ENCODE measurements at places on chromosomes 1 and 21.

DNA sequence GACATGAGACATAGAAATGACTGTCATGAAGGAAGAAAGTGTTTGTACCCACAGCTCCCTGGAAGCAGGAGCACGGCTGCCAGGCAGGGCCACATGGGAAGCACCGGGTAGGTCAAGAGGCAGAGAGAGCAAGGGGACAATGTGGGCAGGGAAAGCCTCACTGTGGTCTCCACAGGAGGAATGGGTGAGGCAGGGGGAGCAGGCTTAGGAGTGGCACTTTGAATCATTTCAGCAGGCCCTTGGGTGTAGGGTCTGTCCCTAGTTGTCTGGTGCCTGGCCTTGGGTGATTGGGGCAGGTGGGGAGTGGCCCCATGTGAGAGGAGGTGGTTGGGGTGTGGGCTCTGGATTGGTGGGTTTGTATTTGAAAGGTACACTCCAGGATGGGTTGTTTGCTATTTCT lies 83.9 kb downstream of the PCBP3 start:
- no peak for DNase-seq

DNA sequence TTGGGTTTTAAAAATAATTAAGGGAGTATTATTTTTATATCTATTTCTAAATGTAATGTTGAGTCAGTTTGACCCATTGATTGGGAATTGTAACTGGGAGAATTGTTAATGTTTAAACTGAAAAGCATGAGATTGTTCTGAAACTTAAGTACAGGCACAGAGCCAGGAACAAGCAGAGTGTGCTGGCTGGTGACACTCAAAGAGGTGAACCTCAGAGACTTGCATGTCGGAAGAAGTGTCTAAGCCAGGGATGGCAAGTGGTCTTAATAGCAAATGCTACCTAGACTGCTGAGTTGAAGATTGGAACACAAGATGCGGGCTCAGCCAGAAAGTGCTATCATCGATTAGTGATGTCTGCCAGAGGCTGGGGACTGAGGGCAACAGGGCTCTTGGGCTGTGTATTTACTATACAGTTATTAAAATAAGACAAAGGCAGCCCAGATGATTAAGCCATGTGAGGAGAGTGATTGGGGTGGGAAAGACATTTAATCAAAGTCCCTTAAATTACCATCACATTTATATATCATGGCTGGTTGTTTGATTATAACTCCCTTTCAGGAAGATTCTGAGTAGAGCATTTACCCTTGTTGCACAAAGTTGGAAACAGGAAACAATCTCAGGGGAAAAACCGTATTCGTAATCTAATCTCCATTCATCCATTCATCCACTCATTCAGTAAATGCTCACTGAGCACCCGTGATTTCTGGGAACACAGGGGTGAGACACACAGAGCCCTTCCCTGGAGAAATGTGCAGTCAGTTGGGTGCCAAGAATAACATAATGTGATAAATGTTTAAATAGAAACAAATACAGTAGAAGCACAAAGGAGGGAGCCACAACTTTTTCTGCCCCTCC lies 42.8 kb downstream of the C8A start:
- DNase-seq: no peak

GRCh38 chr1:41381692-41382479 lies 20.7 kb downstream of the FOXO6 start:
- no peak for DNase-seq

GRCh38 chr1:45340816-45341466 lies 701 bp upstream of the MUTYH start:
- no peak for DNase-seq

DNA sequence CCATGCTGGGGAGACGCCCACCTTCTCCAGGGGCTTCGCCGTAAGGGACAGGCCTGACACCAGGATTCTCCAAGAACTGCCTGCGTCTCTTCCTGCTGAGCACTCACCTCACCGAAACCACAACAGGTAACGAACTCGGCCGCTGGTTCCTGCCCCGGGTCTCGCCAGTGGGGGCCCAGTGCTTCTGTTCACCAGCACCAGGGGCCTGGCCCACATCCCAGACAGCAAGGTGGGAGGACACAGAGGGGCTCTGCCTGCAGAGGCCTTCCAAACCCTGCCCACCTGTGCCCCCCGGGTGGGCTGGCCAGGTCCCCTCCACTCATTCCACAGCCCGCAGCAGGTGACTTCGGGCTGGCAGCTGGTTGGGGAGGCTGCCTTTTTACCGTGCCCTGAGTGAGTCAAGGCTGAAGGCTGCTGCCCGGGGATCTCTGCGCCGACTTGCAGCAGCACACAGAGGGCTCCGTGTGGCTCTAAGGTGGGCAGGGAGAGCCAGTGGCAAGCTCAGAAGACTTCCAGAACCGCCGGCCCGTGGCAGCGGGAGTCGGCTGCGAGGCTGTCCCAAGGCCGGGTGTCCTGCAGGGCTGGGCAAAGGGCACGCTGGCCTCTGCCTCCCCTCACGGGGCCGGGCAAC lies 14.7 kb upstream of the COL18A1 start:
- DNase-seq: no peak

DNA sequence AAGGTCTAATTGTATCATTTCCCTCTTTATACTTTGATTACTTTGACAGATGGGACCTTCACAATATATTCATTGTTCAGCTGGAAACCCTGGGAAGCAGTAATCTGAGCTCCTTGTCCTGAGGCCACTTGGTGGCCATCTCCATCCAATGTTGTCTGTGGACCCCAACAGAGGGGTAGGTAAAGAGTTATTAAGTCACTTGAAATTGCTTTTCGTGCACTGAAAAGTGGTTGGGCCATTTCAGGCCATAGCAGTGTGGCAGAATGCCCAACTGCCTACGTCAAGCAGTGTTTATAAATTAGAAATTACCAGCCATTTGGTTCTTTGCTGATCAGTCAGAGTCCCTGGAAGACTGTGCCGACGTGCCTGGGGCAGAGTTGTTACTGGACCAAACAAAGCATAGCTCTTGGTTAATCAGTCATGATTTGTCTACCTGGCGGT lies 308.3 kb upstream of the USP25 start:
- DNase-seq: no peak

GRCh38 chr1:170225781-170226530 lies 80.2 kb downstream of the NTMT2 start:
- DNase-seq: no peak

GRCh38 chr1:19969898-19970660 lies 9.3 kb downstream of the PLA2G2A start:
- DNase-seq: no peak

DNA sequence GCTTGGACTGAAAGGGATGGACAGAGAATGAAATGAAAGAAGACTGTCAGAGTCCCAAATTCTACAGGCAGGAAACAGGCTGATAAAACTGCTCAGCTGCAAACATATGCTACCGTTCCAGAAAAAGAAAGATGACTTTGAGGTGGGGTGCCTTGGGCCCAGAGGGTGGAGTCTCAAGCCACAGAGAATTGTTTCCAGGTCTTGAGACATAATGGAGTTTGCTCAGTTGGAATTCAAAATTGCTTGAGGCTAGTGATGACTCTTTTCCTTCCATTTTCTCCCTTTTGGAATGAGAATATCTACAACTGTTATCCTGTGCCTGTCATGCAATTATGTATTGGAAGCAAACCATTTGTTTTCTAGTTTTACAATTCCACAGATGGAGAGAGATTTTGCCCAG lies 23.6 kb upstream of the PSEN2 start:
- no peak for DNase-seq

DNA sequence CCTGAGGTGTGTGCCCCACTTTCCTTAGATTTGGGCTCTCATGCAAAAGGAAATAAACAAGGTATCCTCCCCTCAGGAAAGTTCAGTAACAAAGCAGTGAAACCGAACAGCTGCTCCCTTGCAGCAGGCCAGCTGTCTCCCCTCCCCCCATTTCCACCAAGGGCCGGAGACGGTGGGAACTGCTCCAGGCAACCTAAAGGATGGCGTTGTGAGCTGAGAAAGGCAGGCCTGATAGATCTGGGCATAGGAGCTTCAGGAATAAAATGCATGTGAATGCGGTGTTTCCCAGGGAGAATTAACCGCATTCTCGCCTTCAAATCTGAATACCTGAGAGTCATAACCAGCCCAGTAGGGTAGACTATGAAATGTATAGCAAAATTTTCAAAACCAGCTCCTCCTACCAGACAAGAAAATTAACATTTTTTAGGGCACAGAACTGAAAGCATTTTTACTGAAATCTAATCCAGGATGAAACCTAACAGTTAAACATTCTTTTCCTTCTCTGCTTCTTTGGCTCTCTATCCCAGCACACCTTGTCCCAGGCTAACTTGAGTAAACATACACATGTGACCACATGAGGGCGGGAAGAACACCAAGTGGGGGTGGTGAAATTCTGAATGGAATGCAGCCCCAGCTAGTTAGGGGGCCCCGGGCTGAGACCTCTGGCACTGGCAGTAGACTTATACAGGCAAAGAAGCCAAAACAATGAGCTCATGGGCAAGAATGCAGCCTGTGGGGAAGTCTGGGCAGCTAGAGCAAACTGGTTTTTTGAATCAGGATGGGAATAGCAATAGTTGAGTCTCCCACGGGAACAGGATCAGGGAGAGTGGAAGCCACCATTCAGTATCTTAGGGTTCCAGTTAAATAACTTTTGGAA lies 11.5 kb downstream of the MCL1 start:
- DNase-seq: peak; percentile 54

- DNase-seq: peak; percentile 30
Observed at GRCh38 chr1:4699376-4700301, 45.2 kb downstream of the AJAP1 start.

GRCh38 chr1:111848852-111849545 lies 93.3 kb downstream of the DDX20 start:
- no peak for DNase-seq

DNA sequence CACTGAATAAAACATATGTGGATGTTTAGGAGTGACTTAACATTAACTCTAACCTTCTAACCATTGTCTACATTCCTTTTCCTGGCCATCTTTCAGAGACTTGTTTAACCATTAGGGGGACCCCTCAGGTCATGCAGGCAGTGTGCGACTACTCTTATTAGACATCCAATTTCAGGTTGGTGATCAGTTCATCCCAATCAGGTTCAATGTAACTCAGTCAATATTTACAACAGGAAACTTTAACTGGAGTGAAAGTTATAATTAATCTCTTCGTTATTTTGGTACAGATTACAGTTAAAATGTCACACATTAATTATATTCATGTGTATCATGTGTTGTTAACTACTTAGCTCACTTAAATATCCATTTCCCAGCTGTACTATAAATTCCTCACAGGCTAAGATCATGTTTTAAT lies 68.8 kb upstream of the RGS1 start:
- DNase-seq: no peak

DNA sequence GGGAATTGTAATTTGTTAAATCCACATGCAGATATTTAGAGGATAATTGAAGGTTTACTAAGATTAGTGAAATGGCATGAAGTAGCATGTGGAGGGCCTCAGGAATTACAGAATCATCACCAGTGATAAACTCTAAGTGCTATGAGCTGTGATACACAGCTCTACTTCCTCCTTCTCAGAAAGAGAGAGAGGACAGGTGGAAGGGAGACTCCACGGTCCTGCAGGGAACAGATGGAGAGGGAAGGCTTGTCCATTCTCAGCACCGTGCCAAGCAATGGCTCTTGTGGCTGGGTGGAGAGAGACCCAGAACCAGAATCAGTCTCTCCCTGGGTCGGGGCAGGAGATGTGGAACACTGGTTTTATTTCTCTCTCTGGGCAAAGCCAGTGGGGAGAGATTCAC lies 27.8 kb upstream of the LYPD8 start:
- no peak for DNase-seq

- no peak for DNase-seq
Observed at GRCh38 chr1:81377406-81377805, 423.3 kb upstream of the ADGRL2 start.

DNA sequence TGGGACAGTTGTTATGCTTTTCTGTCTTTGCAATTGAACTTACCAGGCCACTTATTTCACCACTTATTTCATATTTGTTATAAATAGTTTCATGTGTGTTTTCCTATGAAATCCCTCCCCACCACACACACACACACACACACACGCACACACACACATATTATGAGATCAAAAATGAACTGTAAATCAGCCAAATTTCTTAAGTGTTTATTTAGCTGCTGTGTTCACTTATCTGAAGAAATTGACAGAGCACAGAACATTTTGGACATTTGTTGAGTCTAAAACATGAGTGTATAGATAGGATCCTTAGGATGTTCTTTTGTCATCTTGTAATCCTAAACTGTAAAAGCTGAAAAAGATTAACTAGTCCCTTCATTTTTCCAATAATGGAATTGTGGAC lies 7.8 kb upstream of the TNFSF18 start:
- DNase-seq: no peak
